ENCODE measurements at places on chromosomes 2 and 18.

DNA sequence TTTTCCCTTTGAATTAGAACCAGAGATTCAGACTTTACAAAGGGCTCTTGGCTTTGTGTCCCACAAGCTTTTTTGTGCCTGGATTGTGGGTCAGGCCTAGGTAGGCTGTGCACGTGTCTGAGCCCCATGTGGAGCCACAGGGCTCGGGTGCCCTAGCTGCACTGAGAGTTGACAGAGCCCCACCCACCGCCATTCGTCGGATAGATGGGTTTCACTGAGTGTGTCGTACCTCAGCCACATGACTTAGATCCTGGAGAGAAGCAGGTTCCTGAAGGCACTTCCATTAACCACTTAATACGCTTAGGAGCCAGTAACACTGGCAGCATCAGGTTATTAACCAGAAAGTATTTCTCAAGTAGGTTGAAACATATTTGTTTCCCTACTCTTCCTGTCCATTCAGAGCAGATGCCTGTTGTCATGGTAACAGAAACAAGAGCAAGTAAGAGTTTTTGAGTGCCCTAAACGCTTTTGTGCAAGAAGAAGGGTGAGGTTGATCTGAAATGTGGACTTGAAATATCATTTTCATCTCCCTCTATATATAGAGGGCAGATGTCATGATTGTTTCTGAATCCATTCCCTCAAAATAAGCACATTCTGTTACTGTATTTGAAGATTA is 30.0 kb downstream of the ADCYAP1 start:
- DNase-seq = peak; percentile 21

GRCh38 chr2:68709421-68709911 is 25.1 kb upstream of the ARHGAP25 start:
- DNase-seq = peak; percentile 48

DNA sequence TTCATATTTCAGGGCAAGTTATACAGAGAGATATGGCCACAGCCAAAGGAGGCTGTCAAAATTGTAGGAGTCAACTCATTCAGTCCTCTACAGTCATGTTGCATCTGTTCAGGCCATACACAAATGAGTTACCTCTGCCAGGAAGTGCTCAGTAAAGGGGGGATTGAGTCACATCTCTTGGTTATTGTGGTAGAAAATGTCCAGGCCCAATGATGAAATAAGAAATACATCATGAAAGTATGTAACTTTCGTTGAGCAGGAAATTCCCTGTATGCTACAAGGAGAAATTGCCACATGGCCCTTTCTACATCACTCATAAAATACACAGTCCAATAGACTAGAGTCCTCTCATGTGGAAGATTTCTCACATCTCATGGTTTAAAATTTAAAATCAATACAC is 103.9 kb upstream of the COL3A1 start:
- no peak for DNase-seq

- DNase-seq = no peak
Measured at GRCh38 chr18:12456441-12456840, 48.7 kb downstream of the PRELID3A start.

DNA sequence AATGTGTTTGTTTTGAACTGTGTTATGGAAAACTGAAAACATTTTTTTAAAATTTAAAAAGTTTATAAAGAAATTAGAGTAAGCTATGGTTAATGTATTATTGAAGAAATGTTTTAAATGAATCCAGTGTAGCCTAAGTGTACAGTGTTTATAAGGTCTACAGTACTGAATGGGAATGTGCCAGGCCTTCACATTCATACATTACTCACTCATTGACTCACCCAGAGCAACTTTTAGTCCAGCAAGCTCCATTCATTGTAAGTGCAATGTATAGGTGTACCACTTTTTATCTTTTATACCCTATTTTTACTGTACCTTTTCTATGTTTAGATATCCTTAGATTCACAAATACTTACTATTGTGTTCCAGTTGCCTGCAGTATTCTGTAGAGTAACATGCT is 215.1 kb upstream of the THUMPD2 start:
- no peak for DNase-seq

DNA sequence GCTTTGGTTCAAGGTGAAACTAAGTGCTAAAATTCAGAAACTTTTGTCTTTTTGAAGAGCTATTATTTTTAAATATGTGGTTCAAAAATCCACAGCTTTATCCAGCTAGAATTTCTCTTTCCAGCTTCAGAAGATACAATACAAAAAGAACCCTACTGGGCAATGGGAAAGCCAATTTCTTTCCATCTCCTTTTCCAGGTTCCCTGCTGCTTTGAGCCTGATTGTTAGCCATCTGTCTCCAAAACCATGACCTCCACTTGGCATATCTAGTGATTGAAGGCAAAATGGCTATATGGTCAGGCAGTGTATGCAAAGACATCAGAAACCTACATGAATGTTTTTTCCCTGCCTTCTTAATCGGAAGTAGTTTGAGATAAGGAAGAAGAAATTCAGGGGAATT is 134.1 kb downstream of the KCNH7 start:
- no peak for DNase-seq

DNA sequence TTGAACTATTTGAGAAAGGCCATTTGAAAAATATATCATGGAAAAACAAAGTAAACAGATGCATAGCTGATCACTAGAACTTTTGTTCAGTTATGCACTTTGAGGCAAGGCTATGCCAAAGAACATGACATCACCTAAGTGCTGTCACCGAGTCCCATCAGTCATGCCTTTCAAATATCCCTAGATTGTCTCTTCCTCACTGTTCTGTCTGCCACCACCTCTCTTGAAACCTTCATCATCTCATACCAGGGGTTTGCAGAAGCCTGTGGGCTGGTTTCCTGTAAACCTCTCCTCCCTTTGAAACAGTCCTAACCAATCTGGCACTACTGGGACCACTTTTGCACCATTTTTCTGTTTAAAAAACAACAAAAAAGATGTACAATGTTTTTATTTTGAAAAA is 12.3 kb upstream of the RAPH1 start:
- DNase-seq = no peak
